T-helper 1 cell (primary cell): ENCODE measurements at places on chromosomes 16 and 17.

DNA sequence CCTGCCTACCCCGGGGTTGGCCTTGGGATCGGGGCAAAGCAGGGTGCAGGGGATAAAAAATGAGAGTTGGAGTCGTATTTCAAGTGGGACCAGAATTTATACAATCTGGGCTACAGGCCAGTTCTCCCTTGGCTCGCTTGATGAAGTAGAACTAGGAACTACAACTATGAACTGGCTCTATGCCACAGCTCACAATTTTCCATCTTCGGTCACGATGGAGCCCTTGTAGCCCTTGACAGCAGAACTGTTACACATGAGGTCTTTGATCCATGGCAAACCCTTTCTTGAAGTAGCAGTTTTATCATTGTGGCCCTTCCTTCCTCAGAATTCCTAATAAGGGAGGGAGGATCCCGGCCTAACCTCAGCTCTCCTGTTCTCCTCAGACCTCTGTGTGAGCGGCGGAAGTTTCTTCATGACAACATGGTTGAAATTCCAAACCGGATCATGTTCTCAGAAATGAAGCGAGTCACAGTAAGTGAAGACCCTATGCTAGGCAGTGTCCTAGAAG is 17.1 kb downstream of the LIG3 start:
- no peak for DNase-seq

DNA sequence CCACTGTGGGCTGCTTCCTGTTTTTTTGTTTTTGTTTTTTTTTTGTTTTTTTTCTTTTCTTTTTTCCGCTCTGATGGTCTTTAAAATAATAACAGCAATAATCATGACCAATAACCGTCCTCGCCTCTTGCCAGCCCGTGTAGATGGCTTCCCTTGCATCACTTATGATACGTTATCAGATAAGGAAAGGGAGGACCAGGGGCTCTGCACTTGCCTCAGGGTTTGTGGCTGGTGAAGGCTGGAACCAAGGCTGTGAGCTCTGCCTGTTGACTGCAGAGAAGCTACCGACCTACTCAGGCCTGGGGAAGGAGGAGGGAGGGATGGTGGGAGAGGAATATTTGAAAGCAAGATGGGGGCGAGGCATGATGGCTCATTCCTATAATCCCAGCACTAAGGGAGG is 114.0 kb upstream of the SDK2 start:
- no peak for DNase-seq

DNA sequence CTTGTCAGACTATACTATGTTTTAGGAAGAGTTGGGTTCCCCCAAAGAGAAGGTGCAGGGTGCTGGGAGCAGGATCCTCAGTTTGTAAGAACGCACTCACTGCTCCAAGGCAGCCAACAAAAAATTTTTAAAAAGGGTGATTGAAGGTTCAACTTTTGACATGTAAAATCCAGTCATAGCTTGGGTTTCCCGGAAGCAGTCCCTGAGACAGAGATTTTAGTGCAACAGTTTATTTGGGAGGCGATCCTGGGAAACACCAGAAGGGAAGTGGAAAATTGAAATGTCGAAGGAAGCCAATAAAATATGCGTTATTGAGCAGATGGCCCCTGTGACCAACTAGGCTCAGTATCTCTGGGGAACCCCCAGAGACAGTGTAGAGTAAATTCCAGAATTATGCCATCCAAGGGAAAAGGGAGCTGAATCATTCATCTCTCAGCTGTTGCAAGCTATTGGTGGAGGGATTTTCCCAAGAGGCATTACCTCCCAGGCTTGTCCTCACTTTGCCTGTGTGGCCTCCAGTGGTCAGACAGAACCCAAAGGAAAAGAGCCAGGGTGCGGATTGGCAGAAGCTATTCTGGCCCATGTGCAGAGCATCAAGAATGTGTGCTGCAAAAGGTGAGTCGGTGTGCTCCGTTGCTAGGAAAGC is 72.9 kb downstream of the HS3ST3B1 start:
- no peak for DNase-seq

DNA sequence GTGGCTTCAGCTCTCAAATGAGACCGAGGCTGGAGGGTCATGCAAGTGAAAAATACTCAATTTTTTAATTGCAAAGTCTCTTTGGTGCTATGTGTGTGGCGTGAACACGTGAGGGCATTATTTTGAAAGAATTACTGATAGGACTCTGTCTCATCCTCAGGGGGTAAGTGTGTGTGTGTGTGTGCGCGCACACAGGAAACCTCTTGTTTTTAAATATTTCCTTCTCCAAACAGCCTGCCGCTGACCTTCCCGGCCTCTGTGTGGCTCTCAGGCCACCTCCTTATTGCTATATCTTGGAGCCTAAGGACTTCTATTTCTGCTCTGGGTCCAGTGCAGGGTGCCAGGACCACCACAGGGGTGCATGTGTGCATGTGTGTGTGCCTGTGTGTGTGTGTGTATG is 99.7 kb downstream of the CMIP start:
- no peak for DNase-seq

DNA sequence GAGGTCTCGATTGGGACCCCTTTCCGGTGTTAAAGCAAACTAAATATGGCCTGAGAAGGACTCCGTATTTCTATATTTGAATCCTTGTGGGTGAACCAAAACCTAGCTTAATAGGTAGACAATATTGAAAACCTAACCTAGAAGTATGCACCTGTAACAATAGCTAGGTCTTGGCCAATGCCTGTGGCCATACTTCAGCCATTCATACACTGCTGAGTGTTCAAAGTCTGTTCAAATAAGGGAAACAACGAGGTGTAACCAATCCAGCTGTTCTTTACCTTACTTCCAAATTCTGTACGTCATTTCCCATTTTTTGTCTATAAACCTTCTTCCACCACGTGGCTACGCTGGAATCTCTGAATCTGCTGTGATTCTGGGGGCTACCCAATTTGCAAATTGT is 34.1 kb upstream of the HELZ start:
- no peak for DNase-seq

- no peak for DNase-seq
Measured at GRCh38 chr17:42918902-42919521, 18.4 kb downstream of the G6PC1 start.

GRCh38 chr17:28118362-28118761 is 75.9 kb downstream of the NLK start:
- DNase-seq = no peak

DNA sequence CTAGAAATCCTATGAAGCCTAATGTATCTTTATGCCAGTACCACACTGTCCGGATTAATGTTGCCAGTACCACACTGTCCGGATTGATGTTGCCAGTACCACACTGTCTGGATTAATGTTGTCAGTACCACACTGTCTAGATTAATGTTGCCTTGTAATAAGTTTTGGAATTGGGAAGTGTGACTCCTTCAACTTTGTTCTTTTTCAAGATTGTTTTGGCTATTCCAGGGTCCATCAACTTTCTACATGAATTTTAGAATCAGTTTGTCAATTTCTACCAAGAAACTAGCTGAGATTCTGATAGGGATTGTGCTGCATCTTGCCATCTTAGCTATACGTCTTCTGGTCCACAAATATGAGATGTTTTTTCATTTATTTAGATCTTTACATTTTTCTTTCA is 68.7 kb downstream of the TBX4 start:
- no peak for DNase-seq

- no peak for DNase-seq
Measured at GRCh38 chr17:81440511-81441244, 45.4 kb downstream of the BAHCC1 start.

GRCh38 chr17:81815646-81815986 is 11.7 kb downstream of the GCGR start:
- no peak for DNase-seq

- peak; percentile 12 for DNase-seq
Measured at GRCh38 chr16:81873843-81874752, 95.0 kb downstream of the PLCG2 start.

DNA sequence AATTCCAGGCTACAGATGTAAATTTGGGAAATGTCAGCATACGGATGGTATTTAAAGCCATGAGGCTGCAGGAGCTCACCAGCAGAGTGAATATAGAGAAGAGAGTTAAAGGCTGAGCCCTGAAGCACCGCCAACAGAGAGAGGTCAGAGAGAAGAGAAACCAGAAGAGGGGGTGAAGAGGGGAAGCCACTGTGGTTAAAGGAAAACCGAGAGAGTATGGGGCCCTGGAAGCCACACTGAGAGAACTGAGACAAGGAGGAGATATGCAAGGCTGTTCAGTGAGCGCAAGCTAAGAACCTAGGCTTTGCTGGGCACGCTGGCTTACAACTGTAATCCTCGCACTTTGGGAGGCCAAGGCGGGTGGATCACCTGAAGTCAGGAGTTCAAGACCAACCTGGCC is 24.6 kb downstream of the COPRS start:
- DNase-seq = no peak

GRCh38 chr17:42409523-42410318 is 13.3 kb downstream of the CAVIN1 start:
- DNase-seq = no peak

DNA sequence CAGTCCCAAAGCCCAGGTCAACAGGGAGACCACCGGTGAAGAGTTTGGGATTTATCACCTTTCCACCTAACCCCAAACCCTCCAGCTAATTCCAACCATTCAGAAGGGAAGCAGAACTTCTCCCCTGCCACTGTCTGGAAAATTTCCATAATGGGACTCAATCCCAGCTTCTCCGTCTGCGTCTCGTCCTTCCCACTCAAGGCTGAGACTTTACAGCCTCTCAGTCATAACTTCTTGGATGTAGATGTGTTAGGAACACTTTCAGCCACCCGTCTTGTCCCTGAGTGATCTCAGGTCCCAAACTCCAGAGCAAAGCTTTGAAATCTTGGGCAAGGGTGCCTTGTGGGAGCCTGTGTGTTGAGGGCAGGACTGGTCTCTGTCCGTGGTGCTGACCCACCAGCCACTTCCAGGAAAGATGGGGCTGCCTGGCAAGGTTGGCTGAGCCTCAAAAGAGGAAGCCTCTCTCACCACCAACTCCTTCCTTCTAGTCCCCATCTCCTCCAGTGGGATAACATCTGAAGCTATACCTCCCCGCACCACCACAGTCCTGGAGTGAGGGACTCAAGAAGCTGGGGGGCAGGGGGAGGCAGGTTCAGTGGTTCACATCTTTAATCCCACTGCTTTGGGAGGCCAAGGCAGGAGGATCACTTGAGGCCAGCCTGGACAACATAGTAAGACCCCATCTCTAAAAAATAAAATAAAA is 9.3 kb downstream of the GAS2L2 start:
- DNase-seq = no peak

GRCh38 chr16:16144416-16144815 is 78.9 kb downstream of the ABCC6 start:
- DNase-seq = no peak

- DNase-seq = no peak
Measured at GRCh38 chr16:4591191-4591590, 23.5 kb downstream of the UBALD1 start.

DNA sequence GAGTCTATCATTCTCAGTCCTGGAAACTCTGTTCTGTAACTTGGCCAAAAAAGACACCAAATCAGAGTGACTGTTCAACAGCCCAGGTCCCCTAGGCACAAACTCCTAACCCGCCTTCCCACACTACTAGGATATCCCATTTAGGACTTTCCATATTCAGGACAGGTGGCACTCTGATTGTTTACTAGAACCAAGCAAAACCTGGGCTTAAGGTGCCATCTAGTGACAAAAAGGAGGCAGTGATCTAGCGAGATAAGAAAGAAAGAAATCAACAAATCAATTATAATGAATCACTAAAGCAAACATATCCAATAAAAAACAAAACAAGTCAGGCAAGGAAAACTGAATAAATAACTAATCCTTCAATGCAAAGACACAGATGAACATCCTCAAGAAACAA is 203.9 kb downstream of the CEP112 start:
- no peak for DNase-seq

GRCh38 chr17:67245694-67246402 is 852 bp upstream of the HELZ start:
- peak; percentile 44 for DNase-seq

DNA sequence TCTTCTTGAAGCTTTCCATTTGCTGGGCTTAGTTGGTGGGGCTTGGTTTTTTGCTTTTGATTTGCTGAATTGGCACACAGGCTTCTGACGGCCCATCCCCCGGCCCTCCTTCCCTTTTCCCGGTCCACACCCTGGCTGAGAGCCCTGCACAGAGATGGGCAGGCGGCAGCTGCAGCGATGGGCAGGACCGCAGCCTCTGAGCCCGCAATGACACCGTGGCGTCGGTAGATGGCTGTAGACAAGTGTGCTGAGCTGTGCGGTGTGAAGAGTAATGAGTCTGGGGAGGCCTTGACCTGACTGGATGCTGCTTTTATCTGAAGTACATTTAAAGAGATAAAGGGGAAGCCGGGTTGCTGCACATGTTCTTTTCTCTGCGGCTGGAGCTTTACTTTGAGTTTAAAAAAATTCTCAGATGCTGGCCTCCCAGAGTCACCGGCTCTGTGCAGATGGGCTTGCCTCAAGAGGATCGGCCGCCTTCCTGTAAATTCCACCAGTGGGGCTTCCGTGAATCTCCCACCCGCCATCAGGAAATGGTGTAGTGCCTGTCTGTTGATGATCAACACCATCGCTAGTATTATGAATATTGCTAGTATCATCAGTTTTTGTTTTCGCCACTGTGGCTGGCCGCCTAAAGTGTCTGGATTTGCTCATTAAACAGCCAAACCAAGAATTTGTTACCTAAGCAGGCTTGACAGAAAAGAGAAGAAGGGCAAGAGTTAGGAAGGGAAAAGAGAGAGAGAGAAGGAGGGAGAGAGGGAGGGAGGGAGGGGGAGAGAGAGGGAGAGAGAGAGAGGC is 245.6 kb upstream of the RBFOX1 start:
- no peak for DNase-seq

- no peak for DNase-seq
Measured at GRCh38 chr16:58425756-58426494, 33.7 kb downstream of the GINS3 start.

- no peak for DNase-seq
Measured at GRCh38 chr16:54286366-54287130, at the start of gene IRX3. IRX3 (minus strand) TSS chr16:54286787; CDS start chr16:54286050, 737 bp downstream.

DNA sequence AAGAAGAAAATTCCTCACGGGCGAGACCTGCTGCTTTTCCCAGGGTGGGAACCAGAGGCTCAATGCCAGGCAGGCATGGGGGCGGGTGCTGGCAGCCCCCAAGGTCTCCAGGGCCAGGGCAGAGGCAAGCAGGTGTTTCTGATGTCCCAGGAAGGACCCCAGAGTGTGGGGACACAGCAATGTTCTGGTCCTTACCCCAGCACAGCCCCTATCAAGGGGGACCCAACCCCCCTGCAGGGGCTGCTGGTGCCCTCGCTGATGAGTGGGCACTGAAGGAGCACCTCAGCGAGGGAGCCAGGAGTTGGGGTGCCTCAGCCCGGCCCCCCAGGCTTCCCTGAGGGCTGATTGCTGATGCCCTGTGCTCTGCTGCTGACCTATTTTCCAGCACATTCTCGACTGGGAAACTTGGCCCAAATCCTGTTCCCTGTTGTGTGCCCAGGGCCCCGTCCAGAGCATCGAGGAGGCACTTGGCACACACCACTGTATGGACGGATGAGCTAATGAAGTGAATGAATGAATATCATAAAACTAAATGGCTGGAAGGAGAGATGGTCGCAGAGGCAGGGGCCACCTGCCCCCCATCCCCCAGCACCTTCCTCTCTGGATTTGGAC is 2.8 kb downstream of the DBNDD1 start:
- no peak for DNase-seq

DNA sequence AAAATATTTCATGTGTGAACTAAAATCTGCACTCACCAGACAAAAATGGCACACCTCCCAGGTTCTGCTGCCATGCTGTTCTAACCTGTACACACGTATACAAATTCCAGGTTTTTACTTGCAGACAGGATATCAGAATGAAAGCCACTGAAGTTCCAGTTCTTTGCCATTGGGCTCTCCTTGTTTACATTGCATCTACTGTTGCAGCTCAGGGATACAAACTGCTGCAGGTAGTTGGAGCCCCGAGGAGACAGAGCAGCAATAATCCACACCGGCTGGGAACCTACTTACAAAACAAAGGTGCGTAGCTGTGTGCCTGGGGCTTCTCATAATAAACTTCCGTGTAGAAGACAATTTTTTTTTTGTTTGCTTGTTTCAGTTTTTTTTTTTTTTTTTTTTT is 59.6 kb downstream of the HAPSTR1 start:
- no peak for DNase-seq
